ENCODE measurements at places on chromosomes 12 and 14. TPM values are rescaled to one million over a fixed set of nuclear protein-coding genes. Genes with fewer than 3 reads are reported as not detected.

Gene PKP2
- total RNA-seq: 2.1 TPM

DNA sequence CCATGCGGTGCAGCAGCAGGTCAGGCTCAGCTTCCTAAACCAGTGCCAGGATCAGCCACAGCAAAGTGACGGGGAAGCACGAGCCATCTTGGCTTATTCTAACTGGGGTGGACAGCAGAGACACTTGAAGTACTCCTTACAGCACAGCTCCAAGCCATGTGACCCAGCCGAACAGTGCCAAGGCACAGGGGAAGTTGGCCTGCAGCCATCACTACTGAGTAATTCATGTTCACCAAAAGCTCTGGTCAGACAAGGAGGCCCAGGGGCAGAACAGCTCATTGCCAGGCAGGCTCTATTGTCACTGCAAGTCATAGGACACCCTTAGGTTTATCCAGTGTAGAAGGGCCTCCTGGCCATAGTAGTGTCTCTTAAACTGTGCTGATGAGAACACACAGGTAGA lies 23.4 kb upstream of the SLC35F4 start:
- no peak overlapping the region for H3K4me3 ChIP-seq
- no peaks in the 10 kb centered on the region for H3K36me3 ChIP-seq
- H3K4me1 ChIP-seq: no peaks in the 10 kb centered on the region

Gene B3GNT4
- 0.64 TPM for total RNA-seq

DNA sequence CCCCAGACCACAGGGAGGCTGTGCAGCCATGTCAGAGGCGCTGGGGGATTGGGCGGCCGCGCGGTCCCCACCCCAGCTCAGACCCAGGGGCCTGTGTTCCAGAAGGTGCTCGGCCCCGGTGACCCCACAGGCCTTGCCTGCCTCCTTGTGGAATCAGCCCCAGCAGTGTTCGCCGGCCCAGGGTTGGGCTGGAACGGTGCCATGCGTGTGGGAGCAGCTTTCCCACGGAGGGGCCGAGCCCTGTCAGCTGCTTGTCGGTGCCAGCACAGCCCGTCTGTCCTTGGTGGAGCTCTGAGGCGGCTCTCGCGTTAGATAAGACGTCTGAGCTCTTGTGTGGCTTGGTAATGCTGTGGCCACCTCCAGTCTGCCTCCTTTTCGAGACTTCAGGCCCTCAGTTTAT lies 8.5 kb downstream of the ZFYVE21 start:
- no peaks in the 10 kb centered on the region for H3K27me3 ChIP-seq
- H3K27ac ChIP-seq: no peak overlapping the region
- no peak overlapping the region for H3K4me3 ChIP-seq
- peaks cover 4% of the 10 kb centered on the region for H3K36me3 ChIP-seq
- DNase-seq: no peak
- peaks cover 29% of the 10 kb centered on the region for H3K4me1 ChIP-seq

GRCh38 chr12:111454311-111454710 lies 48.6 kb downstream of the SH2B3 start:
- DNase-seq: peak; percentile 49
- H3K4me1 ChIP-seq: peaks cover 34% of the 10 kb centered on the region
- no peak overlapping the region for H3K4me3 ChIP-seq
- H3K36me3 ChIP-seq: peaks cover 52% of the 10 kb centered on the region

GRCh38 chr14:104973385-104974145 lies 4.6 kb downstream of the AHNAK2 start:
- H3K36me3 ChIP-seq: no peaks in the 10 kb centered on the region
- H3K4me3 ChIP-seq: no peak overlapping the region
- peak overlapping the region; percentile 93 for H3K27ac ChIP-seq
- DNase-seq: peak; percentile 92
- H3K4me1 ChIP-seq: peaks cover 86% of the 10 kb centered on the region

Gene NFATC4
- total RNA-seq: 223 TPM

GRCh38 chr14:32083789-32084188 lies 6.7 kb downstream of the ARHGAP5 start:
- no peak for DNase-seq
- peaks cover 74% of the 10 kb centered on the region for H3K4me1 ChIP-seq
- H3K27me3 ChIP-seq: no peaks in the 10 kb centered on the region
- H3K27ac ChIP-seq: no peak overlapping the region
- peaks cover 2% of the 10 kb centered on the region for H3K36me3 ChIP-seq

Gene KRT77
- total RNA-seq: not detected

DNA sequence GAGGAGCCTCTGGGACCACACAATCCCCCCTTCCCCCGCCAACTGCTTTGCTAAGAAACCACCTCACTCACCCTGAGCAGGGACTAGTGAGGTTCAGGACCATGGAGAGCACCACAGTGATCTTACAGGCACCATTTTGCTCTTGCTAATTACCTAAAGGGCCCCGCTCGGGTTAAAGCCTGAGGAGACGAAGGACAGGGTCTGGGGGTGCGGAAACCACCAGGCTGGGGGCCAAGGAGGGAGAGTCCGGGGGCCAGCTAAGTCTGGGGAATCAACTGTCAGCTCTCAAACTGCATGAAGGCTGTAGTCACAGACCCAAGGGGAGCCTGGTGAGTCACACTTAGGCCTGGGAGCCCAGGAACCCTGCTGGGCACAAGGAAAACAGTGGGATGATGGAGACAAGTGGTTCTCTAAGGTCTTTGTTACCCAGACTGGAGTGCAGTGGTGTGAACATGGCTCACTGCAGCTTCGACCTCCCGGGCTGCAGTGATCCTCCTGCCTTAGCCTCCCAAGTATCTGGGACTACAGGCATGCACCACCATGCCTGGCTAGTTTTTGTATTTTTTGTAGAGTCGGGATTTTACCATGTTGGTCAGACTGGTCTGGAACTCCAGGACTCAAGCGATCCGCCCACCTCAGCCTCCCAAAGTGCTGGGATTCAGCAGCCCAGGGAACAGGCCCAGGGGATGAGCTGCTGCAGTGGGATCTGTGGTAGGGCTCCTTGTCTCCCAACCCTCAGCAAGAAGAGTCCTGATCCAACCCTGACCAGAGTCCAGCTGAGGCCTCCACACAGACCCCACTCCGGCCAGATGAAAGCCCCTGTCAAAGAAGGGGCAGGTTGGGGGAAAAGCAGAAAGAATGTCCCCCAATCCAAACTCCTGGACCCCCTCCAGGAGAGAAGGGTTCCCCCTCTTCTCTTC lies 98.8 kb downstream of the CALM1 start:
- no peak for DNase-seq
- H3K4me3 ChIP-seq: no peak overlapping the region
- no peaks in the 10 kb centered on the region for H3K36me3 ChIP-seq
- H3K4me1 ChIP-seq: peaks cover 6% of the 10 kb centered on the region
- H3K27me3 ChIP-seq: peaks cover 8% of the 10 kb centered on the region
- no peak overlapping the region for H3K27ac ChIP-seq

- no peaks in the 10 kb centered on the region for H3K27me3 ChIP-seq
- peak overlapping the region; percentile 68 for H3K27ac ChIP-seq
- H3K4me1 ChIP-seq: peaks cover 35% of the 10 kb centered on the region
- no peak overlapping the region for H3K4me3 ChIP-seq
- no peak for DNase-seq
- no peaks in the 10 kb centered on the region for H3K36me3 ChIP-seq
Measured at GRCh38 chr14:68665792-68666204, 127.1 kb downstream of the ZFP36L1 start.

Gene LRRK2
- not detected for total RNA-seq

DNA sequence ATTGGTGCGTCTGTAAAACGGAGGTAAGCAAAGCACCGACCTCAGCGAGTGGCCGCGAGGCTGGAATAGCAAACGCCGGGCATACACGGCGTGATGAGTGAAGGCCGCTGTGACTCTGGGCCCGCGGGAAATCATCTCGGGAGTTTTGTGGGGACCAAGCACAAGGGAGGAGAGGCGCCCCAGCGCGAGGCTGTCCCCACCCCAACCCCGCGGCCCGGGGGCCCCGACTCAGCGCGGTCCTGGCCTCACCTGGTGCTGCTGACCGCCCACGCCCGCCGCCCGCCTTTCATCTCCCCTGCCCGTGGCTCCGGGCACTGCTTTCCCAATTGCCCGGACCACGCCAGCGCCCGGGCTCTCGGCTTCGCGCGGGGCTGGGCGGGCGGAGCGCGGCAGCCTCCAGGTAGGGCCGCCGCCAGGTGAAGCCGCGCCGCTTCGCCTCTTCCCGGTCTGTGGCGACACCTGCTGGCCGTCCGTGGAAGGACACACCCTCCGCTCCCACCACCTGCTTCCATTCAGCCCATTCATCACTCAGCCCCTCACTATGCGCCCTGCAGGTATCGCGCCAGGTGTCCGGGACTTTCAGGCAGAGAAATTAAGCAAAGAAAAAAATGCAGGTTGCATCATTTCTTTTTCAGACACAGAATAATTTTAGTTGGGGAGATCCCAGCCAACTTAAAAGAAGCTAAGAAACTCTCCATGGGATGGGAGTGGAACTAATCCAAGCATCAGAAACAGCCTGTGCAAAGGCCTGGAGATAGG lies 360.4 kb downstream of the MED13L start:
- no peak overlapping the region for H3K27ac ChIP-seq
- peaks cover 1% of the 10 kb centered on the region for H3K4me1 ChIP-seq
- H3K27me3 ChIP-seq: peaks cover 65% of the 10 kb centered on the region
- no peak overlapping the region for H3K4me3 ChIP-seq
- H3K36me3 ChIP-seq: no peaks in the 10 kb centered on the region
- DNase-seq: peak; percentile 88

DNA sequence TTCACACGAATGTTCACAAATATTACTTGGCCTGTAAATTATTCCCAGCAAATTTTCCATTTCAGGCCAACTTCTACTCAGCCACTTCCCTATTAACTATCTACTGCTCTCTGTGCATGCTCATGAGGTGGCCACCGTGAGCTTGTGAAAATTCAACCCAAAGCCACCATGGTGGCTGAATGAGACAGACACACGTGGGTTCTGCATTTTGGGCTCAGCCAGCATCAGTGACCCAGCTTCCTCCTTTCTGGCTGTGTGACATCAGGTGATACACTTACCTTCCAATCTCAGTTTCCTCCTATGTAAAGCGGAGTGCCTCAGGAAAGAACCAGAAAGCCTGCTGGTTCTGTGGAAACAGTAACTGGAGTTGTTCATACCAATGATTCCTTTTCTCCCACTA lies 175.8 kb downstream of the FOXN3 start:
- no peaks in the 10 kb centered on the region for H3K27me3 ChIP-seq
- peaks cover 13% of the 10 kb centered on the region for H3K36me3 ChIP-seq
- H3K4me1 ChIP-seq: peaks cover 58% of the 10 kb centered on the region
- peak overlapping the region; percentile 65 for H3K27ac ChIP-seq
- no peak for DNase-seq

DNA sequence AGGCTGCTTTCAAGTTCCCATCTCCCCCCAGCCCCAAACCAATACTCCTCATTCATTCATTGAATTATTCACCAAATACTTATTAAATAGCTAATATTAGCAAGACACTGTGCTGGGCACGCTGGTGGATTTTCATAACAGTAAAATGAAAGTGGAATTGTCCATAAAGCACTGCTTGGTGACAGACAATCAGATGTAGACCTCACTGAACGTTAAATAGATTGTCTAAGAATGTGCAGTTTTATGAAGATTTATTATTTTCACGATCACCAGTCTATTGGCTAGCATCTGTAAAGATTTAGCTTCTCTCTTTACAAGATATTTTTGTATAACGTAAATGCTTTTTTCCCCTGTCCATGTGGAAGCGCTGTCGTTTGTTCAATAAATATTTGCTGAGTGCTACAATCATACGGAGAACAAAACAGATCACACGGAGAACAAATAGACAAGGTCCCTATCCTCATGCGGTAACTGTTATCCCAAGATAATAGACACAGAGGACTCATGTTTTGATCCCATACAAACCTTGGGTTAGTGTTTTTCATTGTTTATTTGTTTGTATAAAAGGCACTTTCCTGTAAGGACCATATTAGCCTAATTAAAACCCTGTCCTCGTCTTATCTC lies 397.6 kb downstream of the BCAT1 start:
- no peak overlapping the region for H3K27ac ChIP-seq
- H3K36me3 ChIP-seq: no peaks in the 10 kb centered on the region
- H3K4me3 ChIP-seq: no peak overlapping the region

DNA sequence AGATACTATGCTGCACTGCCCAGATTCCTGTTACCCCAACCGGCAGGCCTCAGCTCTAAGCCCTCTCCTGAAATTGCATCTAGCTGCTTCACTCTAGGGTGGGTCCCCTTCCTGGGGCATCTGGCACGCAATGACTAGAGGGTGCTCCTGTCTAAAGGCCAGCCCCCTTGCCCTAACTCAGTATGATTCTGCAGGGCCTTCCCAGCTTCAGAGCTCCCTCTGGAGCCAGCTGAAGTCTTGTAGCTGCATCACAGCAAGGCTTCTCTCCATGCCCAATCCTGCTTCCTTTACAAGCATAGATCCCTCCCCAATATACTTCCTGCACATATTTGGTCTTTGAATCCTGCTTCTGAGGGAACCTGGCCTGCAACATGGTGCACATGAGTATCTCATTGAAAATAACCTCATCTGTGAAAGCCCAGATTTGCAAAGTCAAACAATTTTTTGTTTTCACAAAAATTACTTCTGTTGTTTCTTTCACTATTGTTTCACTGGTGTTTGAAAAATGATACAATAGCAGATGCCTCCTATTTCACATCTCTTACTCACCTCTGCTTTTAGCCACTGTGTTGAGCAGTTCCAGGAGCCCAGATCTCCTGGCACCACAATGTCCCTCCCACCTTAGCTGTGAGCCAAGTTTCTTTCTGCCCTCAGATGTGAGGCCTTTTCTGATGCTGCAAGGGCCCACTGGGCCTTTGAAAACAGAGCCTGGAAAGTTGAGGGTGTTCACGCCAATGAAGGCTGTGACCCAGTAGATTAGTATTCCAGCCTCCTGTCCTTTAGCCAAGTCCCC lies 169.5 kb upstream of the EGLN3 start:
- H3K36me3 ChIP-seq: no peaks in the 10 kb centered on the region
- no peak overlapping the region for H3K27ac ChIP-seq
- H3K27me3 ChIP-seq: peaks cover 22% of the 10 kb centered on the region
- H3K4me3 ChIP-seq: no peak overlapping the region

Gene KRT6C
- not detected for total RNA-seq

DNA sequence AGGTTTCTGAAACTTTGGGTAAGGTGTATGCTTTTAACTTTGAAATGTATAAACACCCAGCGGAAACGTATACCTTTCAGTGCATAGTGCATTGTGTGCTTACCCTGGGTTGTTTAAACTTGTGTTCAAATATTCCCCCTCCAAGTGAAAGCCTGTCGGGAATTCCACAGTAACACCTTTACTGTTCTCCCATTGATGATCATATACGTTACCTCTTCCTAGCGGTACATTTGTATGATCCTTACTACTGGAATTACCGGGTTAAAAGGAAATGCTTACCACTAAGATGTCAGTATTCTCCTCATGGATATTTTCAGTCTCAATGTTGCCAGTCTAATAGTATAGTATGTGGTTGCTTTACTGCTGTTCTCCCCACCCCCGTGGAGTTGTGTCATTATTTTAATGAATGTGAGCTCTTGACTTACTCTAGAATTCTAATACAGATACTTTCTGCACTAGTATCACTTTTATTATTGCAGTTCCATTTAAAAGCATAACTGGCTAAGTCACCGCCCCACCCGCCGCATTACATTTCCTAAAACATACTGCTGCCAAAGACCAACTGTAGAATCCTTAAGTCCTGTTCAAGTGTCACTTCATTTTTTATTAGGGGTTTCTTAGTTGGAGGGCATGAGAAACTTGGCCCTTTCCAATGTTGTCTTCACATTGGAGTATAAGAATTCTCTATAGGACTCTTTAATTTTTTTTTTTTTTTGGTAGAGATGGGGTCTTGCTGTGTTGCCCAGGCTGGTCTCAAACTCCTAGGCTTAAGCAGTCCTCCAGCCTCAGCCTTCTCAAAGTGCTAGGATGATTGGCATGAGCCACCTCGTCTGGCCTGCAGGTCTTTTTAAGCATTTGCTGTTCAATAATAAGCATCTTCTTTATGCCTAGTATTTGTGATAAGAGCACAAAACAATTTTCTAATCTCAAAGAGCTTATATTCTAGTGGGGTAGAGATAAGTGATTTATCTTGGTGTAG lies 24.9 kb downstream of the NUDT4 start:
- H3K27me3 ChIP-seq: no peaks in the 10 kb centered on the region
- H3K27ac ChIP-seq: no peak overlapping the region
- peaks cover 22% of the 10 kb centered on the region for H3K36me3 ChIP-seq
- no peak for DNase-seq
- no peaks in the 10 kb centered on the region for H3K4me1 ChIP-seq

Gene CRIP1
- 34.1 TPM for total RNA-seq

All from osteocyte (in vitro differentiated cells).